EH (cell line): ENCODE measurements at places on chromosomes 2 and 18.

DNA sequence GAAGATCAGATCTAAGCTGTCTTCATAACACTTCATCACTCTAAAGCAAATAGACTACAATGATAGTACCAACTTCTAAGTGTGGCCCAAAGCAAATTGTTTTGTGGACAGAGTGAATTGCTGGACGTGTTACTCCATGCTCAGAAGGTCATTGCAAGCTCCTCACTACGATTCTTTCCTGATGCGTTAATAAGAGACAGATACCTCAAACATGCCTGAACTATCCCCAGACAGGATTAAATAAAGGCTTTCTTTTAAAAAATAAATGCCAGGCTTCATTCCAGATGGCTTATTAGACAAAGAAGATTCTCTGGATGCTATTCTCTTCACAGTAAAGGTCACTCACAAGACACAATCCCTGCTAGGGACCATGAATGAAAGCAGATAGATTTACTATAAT lies 621.2 kb downstream of the DCDC2C start:
- DNase-seq = no peak

- DNase-seq = no peak
These were observed 652.6 kb downstream of the NRXN1 start for GRCh38 chr2:50379351-50379750.

DNA sequence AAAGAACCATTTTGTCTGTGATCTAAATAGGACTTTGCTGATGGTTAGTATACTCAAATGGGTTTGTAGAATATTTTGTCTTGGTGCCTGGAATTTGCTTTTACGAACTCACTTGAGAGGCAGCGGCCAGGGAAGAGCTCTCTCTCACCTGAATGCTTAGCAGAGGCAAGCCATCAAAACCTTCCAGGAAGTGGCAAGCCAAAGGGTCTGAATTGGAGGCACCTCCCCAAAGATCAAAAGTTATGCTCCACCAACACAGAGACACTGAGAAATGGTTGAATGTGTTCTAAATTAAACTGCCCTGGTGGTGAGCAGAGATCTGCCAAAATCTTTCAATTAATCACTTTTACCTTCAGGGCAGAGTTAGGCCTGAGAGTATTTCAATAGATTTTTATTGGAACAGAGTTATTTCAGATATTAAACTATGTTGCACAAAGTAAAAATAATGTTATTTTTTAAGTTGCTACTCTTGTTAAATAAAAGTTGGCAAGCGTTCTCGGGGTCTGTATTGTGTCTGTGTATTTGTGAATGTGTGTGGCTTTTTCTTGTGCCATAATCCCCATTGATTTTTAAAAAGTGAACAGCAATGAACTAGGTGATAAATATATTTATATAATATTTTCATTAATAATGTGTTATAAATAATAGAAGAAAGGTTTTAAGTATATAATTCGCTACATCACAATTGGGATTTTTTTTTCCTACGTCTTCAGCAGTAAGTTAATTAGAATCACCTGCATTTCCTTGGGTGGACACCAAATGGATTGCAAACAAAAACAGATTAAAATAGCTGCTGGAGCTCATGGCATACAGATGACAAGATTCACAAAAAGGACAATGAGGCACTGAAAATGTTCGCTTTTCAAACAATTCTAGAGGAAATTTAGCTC lies 416.1 kb downstream of the ARHGAP15 start:
- peak; percentile 12 for DNase-seq

GRCh38 chr2:9814129-9814868 lies 29.0 kb upstream of the TAF1B start:
- DNase-seq = no peak

- DNase-seq = no peak
These were observed 43.4 kb downstream of the KANSL3 start for GRCh38 chr2:96594691-96595152.

DNA sequence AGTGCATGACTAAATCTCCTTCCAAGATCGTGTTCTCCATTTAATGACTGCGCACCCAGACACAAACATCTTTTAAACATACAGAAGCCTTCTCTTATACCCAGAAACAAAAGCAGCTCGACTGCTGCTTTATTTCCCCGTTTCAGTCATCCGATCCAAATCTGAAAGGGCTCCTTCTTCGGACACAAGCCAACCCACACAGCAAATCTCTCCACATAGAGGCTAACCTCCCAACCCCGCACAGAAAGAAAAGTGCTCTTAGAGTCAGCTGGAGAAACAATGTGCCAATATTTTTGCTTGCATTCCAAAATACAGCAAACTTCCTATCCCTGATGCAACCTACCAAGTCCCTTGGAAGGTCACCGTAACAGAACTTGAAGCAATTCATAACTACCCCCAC lies 29.1 kb downstream of the GAREM1 start:
- DNase-seq = no peak

- peak; percentile 88 for DNase-seq
These were observed 8.1 kb downstream of the ASIC4 start for GRCh38 chr2:219522111-219523030.

- DNase-seq = peak; percentile 85
These were observed 56.5 kb upstream of the CREB1 start for GRCh38 chr2:207473049-207473930.

DNA sequence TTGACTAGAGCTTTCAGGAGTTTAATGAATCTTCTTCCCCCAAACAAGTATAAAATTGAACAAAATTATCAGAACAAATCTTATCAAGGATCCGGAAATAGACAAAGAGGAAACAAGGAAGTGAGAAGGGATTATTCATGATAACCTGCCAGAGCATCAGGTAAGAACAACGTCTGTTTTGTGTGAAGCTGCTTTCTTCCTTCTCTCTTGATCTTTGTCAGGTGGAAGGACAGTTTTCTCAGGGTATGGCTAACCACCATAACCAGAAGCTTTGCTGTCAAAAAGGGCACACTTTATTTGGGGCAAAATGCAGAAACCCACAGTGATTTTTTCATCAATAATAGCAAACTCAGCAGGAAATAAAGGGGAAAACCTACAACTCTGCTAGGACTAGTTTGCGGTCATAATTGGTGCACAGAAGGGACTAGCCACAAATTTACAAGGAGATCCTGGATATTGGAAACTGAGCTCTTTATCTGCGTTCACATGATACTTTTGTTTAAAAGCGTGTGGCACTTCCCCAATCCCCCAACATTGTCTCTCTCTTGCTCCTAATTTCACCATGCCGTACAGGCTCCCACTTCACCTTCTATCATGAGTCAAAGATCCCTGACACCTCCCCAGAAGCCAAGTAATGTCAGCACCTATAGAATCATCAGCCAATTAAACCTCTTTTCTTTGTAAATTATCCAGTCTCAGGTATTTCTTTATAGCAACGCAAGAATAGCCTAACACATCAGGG lies 124.2 kb downstream of the FSIP2 start:
- DNase-seq = no peak

DNA sequence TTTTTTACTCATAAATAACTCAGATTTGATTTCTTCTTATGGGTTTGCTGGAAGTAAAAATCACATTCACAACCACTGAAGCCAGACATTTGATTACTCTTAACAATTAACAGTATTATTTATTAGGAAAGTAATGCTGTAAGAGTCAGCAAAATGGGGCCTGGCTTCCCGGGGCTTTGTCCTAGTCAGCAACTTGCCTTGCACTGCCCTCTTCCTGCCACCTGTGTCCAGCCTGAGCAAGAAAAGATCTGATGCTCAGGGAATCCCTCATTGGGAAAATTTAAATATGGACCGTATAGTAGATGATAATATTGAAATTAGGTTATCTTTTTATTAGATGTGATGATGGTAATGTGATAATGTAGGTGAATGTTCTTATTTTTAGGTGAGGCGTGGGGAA lies 30.8 kb upstream of the ACYP2 start:
- DNase-seq = peak; percentile 36

- no peak for DNase-seq
These were observed 13.5 kb downstream of the ANKRD12 start for GRCh38 chr18:9150121-9150520.

- DNase-seq = no peak
These were observed 34.2 kb downstream of the NPAS2 start for GRCh38 chr2:100853909-100854810.

- DNase-seq = no peak
These were observed 14.3 kb upstream of the MC5R start for GRCh38 chr18:13809531-13810255.

- DNase-seq = no peak
These were observed 756.5 kb upstream of the LRRTM1 start for GRCh38 chr2:81061016-81061415.

- no peak for DNase-seq
These were observed 11.2 kb downstream of the NCK2 start for GRCh38 chr2:105755895-105756294.

- no peak for DNase-seq
These were observed 21.2 kb downstream of the SPP2 start for GRCh38 chr2:234071664-234072063.

GRCh38 chr2:74384051-74384450 lies 3.9 kb upstream of the DCTN1 start:
- DNase-seq = peak; percentile 55

GRCh38 chr2:169286624-169287231 lies 75.6 kb downstream of the LRP2 start:
- DNase-seq = no peak

DNA sequence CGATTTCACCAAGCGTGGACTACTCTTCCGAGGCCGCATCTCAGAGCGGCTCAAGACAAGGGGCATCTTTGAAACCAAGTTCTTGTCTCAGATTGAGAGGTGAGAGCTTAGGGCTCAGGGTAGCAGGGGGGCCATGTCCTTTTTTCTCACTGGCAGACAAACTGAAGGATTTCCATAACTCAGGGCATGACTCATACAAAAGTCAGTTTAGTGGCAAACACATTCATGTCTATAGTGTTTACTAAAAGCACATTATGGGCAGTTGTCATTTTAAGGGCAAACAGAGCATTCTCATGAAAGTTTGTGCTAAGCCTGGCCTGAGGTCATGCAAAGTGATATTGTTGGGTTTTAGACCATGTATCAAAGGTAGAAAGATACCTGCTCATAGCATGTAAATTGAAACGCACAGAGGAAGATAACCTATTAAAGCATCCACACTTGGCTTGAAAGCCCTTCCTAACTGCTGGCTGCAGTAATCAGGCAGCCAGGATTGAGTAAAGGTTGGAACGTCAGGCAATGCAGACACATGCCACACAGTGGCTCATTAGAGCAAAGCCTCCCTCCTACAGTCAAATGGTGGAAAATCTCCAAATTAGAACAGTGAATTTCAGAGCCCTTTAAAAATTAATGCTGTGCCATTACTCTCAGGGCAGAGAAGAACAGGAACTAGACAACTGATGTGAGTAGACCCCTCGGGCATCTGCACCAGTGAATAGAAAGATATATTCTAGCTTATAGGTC lies 54.2 kb downstream of the HK2 start:
- DNase-seq = peak; percentile 84

DNA sequence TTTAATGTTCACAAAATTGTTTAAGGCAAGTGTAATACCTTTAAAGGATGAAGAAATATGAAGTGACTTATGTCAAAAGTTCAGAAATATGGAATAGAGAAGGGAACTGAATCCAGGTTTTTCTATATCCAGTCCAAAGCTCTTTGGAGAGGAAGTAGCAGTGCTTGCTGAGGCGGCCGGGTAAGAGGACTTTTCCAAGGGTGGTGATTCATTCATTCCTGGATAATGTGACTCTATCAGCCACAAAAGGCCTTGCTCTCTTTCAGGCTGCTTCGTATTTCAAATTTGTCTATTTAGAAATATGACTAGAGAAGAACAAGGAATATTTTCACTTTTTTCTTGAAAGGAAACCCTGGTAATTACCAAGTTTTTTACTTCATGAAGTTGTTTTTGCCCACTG lies 830.1 kb upstream of the ZEB2 start:
- peak; percentile 82 for DNase-seq

DNA sequence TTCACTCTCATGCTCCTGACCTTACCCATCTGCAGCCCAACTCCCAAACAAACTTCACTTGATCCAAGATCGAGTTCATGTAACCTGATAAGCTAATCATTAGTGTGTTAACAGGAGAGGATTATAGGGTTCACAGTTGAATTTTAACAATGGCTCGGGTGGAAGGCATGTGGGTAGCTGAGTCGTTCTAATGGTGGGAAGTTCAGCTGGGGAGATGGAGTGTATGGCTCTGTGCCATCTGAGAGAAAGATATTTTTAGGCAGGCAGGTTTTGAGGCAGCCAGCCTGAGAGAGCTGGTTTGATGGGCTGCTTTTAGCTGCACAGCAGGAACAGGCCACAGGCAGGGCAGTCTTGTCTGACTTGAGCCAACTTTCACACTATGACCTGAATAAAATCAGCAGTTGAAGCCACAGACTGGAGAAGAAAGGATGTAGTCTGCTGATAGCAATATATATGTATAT lies 17.7 kb upstream of the NFE2L2 start:
- peak; percentile 59 for DNase-seq

DNA sequence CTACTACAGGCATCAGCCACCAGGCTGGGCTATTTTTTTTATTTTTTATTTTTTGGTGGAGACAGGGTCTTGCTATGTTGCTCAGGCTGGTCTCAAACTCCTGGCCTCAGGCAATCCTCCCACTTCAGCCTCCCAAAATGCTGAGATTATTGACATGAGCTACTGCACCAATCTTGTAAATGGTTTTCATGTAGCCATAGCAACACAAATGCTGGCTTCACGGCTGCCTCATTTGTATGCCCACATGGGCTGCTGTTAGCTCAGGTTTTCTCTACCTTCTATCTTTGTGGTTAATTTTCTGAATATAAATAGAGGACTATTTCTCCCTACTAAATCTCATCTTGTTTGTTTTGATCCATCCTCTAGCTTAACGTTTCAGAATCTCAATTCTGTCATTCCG lies 58.2 kb downstream of the PLEKHM3 start:
- DNase-seq = no peak
